Activated naive CD8-positive, alpha-beta T cell treated with anti-CD3 and anti-CD28 coated beads for 36 hours (primary cell): ENCODE measurements at places on chromosomes 3 and 15. TPM values are rescaled to one million over a fixed set of nuclear protein-coding genes. Genes with fewer than 3 reads are reported as not detected.

Gene SPESP1
- total RNA-seq = 1.1 TPM

DNA sequence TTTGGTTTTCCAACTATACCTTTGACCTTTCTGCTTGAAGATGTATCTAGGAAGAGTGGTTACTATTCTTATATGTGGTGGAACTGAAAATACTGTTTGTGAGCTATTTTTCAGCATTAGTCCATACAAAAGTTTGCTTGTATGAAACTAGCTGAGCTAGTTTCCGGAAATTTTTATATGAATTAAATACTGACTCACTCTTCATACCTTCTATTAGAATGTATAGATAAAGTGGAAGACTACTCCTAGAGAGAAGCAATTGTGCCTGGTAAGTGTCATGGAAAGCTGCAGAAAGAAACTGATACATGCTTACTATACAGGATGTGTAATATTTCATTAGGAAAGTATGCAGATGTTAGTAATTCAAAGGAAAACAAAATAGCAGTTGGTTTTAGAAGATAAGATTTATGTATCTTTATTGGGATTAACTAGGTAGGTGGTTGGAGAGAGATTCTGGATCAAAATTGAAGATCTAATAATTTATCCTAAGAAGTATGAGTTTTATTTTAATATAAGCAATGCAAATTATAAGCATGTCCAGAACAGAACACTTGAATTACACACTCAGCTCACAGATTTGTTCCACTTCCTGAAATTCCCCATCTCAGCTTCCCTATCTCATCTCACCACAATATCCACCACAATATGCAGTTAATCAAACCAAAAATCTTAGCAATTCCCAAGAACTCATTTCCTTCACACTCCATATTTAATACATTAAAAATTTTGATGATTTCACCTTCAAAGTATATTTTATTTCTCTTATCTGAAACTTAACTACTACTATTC lies 82.8 kb downstream of the BCHE start:
- DNase-seq = no peak

Gene RAMAC
- 24.9 TPM for total RNA-seq

- DNase-seq = no peak
Observed at GRCh38 chr3:123104550-123104949, 37.7 kb downstream of the PDIA5 start.

- DNase-seq = no peak
Observed at GRCh38 chr15:101136381-101137268, 115.2 kb downstream of the CHSY1 start.

GRCh38 chr15:66901336-66902100 lies 163.9 kb upstream of the SMAD3 start:
- no peak for DNase-seq

- DNase-seq = no peak
Observed at GRCh38 chr3:139121513-139122220, 77.0 kb upstream of the PRR23C start.

- DNase-seq = no peak
Observed at GRCh38 chr15:74458473-74458872, 2.5 kb downstream of the UBL7 start.

GRCh38 chr3:151281671-151282324 lies 3.5 kb upstream of the P2RY14 start:
- no peak for DNase-seq

GRCh38 chr3:23623844-23624243 lies 181.9 kb upstream of the UBE2E1 start:
- no peak for DNase-seq

DNA sequence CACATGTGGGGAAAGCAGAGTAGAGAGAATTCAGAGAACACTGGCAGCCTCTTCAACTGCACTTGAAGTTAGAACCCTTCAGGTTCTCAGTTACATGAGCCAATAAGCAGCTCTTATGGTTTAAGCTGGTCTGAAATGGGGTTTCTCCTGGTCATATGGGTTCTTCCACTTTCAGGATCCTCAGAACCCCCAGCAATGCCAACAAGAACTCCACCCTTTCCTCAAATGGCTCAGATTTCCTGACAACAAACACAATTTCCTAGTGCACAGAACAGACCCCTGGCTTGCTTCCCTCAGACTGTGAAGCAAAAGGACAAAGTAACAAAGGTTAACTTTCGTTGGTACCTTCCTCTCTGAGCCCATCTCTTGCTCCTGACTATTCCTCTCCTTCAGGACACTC lies 23.9 kb upstream of the FRMD4B start:
- no peak for DNase-seq

- DNase-seq = peak; percentile 11
Observed at GRCh38 chr3:57078344-57078634, 17.8 kb downstream of the SPATA12 start.

- DNase-seq = no peak
Observed at GRCh38 chr15:93694033-93694432, 537.3 kb upstream of the MCTP2 start.

- peak; percentile 11 for DNase-seq
Observed at GRCh38 chr3:12188328-12188648, 29.6 kb upstream of the TIMP4 start.

GRCh38 chr3:172648747-172649146 lies 62.1 kb downstream of the NCEH1 start:
- DNase-seq = no peak

- no peak for DNase-seq
Observed at GRCh38 chr15:74754593-74755215, 6.1 kb downstream of the CYP1A2 start.

GRCh38 chr3:51243924-51244323 lies 141.2 kb upstream of the MANF start:
- no peak for DNase-seq

Gene PIGX
- total RNA-seq = 41.4 TPM

DNA sequence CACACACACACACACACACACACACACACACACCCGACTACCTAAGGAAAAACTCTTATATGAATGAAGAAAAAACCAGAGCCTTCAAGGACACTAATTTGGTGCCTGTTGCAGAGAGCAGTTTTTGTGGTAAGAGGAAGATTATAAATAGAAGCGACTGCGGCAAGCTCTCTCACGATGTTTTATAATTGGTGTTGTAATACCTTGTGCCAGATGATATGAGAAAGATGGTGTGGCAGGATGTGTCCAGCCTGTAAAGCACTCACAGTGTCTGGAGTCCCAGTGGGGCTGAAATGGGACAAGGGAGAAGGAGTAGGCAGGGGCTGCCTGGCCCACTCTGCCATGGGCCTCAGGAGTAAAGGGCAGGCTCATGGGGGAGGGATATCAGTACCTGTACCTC lies 839.9 kb downstream of the AGBL1 start:
- no peak for DNase-seq

Gene ARHGEF26
- 0.04 TPM for total RNA-seq

GRCh38 chr3:184260724-184261269 lies 556 bp downstream of the CAMK2N2 start:
- DNase-seq = no peak

Gene CPNE9
- not detected for total RNA-seq

DNA sequence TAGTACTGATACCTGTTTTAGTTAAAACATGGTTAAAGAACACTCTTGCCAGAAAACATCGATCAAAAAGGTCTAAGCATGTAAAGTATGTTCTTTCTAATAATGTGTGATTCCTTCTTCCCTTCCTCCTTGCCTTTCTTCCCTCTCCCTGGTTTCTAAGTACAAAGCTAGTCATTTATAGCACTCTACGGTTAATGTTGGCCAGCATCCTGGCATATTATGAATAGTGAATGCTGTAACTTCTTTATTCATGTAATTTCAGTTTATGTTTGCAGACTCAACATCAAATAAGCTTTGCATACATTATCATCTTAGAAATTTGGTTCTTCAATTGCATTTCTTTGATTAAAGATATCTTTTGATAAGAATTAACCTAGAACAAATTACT lies 27.1 kb downstream of the P2RY12 start:
- no peak for DNase-seq

DNA sequence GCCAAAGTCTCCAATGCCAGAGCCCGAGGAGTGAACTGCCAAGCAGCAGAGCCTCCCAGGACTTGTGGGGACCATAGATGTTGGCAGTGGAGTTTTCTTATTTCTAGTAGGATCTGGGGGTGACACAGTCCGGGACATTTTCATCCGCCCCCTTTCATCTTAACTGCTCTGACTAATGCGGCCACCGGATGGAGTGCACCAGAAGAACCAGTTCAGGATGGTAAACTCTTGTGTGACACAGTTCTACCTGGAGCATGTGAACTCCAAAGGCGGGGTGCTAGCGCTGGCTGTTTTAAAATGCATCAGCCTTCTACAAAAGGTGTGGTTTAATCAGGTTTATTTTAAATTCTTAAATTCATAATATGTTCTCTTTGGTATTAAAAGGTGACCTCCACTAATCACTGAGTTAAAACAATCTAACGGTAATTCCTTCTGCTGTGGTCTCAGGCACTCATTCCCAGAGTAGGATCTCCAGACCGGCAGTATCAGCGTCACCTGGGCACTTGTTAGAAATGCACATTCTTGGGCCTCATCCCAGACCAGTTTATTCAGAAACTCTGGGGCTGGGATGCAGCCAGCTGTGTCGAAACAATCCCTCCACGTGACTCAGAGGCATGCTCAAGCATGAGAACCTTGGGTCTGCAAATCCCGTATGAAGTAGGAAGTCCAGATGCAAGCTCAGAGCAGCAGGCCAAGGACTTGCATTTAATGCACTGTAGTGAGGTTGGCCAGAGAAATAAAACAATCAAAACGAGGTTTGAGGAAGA lies 105.5 kb downstream of the GABRB3 start:
- DNase-seq = no peak

Gene DOCK3
- total RNA-seq = 1.9 TPM

DNA sequence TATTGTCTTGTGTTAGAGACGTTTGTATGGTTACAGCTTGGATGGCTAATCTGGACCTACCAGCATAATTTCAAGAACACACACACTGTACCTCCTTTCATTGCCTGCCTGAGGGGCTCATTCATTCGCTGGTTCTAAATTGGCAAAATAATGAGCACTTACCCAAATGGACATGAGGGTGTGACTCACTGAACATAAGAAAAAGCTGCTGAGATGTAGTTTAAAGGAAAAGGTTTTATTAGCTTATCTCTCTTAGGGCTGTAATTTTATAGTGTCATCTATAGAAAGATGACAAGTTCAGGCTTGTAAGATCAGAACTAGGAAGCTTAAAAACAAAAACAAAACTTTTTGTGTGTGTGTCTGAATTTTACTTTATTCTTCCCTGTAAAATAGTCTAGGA lies 120.7 kb upstream of the WNT7A start:
- no peak for DNase-seq

GRCh38 chr15:92810418-92811138 lies 89.5 kb upstream of the CHD2 start:
- DNase-seq = peak; percentile 44

GRCh38 chr3:15331606-15332404 lies 581 bp downstream of the SH3BP5 start:
- DNase-seq = peak; percentile 45

Gene TRIM71
- total RNA-seq = 0.14 TPM

- DNase-seq = no peak
Observed at GRCh38 chr3:64667138-64667537, 20.7 kb downstream of the ADAMTS9 start.

- DNase-seq = no peak
Observed at GRCh38 chr3:53083521-53083920, 37.6 kb upstream of the SFMBT1 start.

- no peak for DNase-seq
Observed at GRCh38 chr3:158488670-158489069, 82.3 kb upstream of the MLF1 start.

Gene HDGFL3
- 14.1 TPM for total RNA-seq

DNA sequence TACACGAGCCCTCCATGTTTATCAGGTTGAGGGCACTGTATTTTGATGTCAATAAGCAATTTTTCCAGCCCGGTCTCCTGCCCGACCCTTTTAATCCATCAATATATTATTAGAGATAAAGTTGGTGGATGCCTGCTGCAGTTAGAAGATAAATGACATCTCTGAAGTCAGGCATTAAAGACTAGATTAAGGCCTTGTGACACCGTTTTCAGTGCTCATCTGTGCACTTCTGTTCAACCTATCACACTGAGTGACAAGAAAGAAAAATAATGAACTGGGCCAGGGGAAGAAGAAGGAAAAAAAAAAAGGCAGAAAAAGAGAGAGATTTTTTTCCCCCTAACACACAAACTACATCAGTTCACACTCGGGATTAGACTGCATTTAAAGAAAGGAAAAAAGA lies 371.8 kb downstream of the IL20RB start:
- DNase-seq = no peak

DNA sequence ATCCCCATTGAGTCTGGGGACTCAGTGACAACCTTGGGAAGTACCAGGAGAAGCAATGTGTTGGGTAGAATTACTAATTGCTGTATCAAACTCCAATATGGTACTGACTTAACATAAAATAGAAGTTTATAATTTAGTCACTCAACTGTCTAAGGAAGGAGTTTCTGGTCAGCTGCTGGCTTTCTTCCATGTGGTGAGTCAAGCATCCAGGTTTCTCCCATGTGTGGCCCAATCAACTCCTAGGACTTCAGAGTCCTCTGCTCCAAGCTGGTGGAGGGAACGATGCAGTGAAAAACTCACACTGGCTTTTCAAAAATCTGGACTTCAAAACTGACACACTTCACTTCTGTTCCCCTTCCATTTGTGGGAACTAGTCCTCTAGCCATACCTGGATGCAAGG lies 25.2 kb downstream of the WNT5A start:
- DNase-seq = no peak

DNA sequence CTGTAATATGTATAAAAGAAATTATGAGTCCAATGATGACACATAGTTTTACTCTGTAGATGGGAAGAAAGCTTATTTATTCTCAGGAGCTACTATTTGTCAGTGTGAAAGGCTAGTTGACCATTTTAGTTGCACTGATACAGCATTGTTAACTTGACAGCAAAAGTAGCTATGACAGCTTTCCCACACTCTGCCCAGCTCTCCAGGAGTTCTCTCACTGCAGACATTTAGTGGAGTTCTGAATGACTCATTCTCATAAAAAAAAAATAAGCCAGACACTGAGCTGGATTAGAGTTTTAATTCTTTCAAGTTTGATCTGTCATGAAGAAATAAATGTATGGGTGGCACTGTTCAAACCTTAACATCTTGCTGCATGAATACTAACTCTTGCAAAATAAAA lies 77.2 kb upstream of the CFAP20DC start:
- no peak for DNase-seq

DNA sequence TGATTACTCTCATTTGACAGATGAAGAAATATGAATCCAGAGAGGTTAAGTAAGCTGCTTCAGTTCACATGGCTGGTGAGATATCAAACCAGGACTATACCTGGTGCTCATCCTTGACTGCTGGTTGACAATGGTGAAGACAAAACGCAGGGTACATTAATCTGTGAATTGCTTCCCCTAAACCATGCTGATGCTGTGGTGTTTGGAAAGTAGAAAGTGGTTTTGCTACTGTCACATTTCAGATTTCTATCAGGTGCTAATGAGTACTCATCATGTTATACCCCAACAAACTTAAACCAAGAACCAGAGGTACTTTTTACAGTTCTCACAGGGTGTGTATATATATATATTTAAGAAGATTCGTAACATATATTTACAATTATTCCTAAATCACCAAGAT lies 85.0 kb upstream of the PRTG start:
- DNase-seq = no peak
